D721Med (cell line): ENCODE measurements at places on chromosomes 2 and 18.

DNA sequence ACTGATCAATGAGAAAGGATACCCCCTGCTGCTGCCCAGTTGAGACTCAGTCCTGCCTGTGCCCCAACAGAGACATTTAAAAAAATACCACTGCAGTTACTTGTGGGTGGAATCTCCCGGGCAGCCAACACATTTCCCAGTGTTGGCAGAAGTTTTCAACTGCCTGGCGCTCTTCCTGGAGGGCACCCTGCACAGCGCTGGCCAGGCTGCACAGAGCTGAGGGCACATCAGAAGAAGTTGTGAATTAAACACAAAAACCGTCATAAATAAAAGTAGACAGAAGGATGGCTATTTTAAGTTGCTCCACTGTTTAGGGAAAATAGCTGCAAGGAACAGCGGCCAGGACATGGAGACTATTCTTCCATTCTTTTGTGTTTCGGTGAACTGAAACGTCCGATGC lies 110.2 kb upstream of the THOC1 start:
- DNase-seq: no peak

DNA sequence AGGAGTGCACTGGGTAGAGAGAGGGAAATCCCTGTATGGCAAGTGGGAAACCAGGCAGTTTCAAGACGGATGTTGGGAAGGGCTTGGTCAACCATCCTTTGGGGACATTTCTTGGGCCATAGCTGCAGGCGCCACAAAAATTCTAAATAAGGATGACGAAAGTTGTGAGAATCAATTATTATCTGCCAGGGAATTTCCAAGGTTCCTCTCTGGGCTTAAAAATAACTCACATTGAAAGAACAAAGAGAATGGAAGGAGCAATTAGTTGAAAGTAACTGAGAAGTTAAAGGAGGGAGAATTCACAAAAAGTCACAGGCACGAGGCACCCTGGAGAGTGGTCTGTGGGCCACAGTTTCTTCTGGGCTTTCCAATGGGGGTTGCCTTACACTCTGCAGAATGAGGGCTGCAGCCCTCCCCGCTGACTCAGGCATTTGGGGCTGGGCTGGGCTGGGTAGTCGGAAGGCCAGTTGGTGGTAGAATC lies 195.7 kb downstream of the SMAD7 start:
- no peak for DNase-seq

GRCh38 chr2:226434702-226435101 lies 364.9 kb downstream of the IRS1 start:
- DNase-seq: no peak

- no peak for DNase-seq
Observed at GRCh38 chr18:63784787-63785452, 9.7 kb downstream of the SERPINB7 start.

GRCh38 chr18:13877157-13877556 lies 38.2 kb downstream of the MC2R start:
- DNase-seq: no peak

- DNase-seq: no peak
Observed at GRCh38 chr2:221618007-221618406, 45.9 kb upstream of the EPHA4 start.

- no peak for DNase-seq
Observed at GRCh38 chr2:197597166-197597565, 78.2 kb downstream of the RFTN2 start.

DNA sequence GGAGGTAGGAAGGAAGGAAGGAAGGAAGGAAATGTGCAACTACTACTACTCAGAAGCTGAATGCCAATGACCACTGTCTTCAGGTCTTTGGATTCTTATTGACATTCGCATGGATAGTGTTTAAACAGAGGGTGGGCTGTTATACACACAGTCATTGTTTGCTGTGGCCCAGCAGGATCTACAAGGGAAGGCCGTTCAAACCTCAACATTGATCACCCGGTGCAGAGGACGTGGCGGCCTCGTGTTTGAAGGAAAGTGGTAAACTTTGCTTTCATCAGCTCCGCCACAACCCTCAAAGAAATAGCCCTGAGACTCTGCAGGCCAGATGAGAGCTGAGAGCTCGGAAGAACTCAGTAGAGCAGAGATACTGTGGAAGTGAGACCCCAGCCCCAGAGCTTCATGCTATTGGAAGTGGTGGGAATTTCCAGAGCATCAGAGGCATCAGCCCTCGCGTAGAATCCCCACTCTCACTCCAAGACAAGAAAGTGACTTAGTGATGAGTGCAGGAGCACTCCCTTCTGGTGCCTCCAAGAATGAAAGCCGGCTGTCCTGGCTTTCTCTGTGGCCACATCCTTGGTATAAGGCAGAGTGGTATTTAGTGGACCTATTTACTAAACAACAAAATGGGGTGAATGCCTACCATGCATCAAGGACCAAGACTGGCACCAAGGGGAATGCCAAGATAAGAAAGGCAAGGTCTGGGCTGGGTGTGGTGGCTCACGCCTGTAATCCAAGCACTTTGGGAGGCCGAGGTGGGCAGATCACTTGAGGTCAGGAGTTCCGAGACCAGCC lies 10.1 kb upstream of the ROCK2 start:
- no peak for DNase-seq

- DNase-seq: no peak
Observed at GRCh38 chr2:236081171-236081570, 87.0 kb downstream of the GBX2 start.

DNA sequence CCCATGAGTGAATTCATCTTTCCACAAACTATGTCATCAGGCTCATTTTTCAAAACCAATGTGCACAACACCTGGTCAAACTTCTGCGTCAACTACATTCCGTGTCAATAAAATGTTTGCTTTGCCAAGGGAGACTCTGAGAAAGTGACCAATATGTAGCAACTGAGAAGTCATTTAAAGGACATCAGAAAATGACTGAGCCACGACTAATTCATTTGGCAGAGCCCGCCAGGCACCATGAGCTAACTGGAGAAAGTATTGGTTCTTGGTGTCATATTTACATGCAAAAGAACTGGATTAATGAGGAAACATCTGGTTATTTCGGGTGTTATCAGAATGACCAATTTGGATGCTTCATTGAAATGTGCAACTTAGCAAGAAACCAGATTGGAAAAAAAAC lies 7.2 kb downstream of the RND3 start:
- DNase-seq: no peak

GRCh38 chr2:1544478-1545069 lies 131.3 kb downstream of the TPO start:
- DNase-seq: no peak

- no peak for DNase-seq
Observed at GRCh38 chr2:107742460-107743027, 84.1 kb upstream of the RGPD4 start.

DNA sequence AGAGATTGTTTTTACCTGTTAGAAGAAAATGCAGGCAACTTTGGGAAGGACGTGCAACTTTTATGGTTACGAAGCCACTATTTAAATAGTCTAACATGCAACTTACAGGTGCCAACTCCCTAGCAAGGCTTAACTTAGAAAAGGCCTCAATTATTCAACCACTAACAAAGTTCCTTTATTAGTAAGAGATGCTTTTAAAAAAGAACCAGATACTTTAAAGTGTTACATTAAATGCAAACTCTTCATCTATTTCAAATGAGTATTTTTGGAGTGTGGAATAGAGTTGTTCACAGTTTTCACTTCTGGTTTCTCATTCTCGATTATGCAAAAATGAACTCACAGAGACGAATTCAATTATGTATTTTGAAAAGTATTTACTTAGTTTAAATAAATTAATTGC lies 51.7 kb downstream of the PELI1 start:
- no peak for DNase-seq

DNA sequence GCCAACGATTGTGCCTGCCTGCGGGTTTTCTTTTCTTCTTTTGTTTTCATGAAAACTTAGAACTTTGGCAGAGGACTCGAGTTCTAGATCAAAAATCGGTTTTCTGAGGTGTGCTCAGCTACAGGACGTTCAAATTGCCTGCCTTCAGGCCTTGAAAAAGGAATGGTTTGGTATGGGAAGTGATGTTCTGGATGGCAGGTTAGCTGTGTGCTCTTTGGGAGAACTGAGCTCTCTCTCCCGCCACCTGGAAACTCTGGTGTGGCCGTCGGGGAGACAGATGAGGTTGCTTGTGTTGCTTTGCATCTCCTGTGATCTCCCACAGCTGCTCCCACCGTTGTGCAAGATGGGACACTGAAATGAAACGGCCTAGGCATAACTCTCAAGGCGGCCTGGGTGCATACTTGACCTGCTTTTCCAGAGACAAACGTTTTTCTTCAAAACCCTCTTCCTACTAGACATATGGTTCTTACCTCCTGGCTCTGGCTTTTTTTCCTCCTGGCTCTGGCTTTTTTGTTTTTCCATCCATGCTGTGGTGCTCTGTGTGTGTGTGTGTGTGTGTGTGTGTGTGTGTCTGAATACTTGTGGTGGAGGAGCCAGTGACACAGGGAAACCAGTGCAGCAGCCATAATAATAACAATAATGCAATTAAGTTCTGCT lies 2.0 kb downstream of the FMNL2 start:
- no peak for DNase-seq

GRCh38 chr18:3051718-3052410 lies 38.9 kb upstream of the LPIN2 start:
- DNase-seq: no peak

- DNase-seq: no peak
Observed at GRCh38 chr2:222736301-222736700, 64.8 kb downstream of the MOGAT1 start.

DNA sequence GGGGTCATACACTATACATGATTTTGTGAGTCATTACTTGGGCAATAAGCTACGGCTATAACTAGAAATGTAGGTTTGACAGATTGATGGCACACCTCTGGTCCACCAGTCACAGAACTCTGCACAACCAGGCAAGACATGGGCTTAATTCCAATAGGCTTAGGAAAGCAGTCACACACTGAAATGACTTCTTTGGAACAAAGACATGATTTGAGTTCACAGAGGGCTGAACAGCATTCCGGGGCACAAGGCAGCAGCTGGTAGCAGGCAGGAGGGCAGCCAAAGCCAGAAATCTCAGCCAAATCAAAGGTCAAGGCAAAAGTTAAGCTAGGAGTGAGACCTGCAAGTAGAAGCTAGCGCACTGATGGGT lies 27.4 kb downstream of the FABP1 start:
- DNase-seq: no peak

DNA sequence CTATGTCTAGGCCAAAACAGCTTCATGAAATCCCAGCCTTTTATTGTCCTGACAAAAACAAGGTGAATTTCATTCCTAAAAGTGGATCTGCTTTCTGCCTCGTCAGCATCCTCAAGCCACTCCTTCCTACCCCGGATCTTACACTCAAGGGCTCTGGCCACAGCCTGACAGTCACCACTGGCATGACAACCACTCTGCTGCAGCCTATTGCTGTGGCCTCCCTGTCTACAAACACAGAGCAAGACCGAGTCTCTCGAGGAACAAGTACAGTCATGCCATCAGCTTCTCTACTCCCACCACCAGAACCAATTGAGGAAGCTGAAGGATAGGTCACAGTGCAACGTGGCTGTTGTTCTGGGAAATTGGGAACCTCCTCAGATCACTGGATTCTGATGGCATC lies 106.1 kb downstream of the ICA1L start:
- DNase-seq: no peak

DNA sequence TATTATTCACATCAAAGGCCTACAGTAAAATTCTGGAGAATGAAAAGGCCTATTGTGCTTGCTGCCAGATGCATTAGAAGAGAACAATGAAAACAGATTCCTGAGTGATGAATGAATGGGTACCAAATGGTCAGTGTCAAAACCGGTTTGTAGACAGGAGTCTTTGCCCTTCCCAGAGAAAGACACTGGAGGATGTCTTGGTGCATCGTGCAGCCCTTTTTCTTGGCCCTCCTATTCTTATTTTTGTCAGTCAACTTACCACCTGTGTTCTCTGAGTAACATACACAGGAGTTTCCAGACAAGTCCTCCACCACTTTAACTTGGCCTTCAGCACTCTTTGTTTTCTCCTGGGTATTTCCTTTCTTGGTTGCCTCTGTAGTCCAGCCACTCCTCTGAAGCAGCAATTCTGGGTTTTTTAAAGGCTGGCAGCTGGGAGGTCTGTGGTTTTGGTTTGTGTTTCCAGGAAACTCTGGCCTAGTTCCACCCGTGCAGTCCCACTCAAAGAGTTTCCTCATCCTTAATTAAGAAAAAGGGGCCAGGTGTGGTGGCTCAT lies 29.4 kb downstream of the PSTPIP2 start:
- DNase-seq: no peak

DNA sequence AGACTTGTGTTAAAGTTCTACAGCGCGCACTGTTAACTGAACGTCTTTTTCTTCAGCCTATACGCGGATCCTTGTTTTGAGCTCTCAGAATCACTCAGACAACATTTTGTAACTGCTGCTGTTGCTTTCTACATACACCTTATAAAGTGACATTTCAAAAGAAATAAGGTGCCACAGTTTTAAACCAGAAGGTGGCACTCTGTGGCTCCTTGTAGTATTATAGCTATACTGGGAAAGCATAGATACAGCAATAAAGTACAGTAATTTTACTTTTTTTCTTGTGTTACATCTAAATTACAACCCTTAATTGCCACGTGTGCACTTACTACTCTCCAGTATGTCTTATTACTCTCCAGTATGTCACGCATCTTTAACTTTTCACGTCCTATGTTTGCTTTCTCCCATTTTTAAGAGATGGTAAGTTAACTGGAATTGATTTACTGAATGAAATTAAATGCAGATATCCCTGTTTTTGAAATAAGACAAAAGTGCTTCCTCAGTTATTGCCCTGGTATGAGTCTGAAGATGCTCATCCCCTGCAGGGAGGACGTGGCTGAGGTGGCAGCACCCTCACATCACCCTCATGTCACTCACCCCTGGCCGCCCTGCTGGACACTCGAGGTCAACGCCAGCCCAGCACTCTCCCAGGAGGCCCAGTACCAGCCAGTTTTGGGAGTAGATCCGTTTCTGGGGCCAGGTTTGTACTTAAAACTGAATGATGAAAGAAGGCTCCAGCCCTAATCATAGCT lies 37.8 kb downstream of the GORASP2 start:
- DNase-seq: no peak

DNA sequence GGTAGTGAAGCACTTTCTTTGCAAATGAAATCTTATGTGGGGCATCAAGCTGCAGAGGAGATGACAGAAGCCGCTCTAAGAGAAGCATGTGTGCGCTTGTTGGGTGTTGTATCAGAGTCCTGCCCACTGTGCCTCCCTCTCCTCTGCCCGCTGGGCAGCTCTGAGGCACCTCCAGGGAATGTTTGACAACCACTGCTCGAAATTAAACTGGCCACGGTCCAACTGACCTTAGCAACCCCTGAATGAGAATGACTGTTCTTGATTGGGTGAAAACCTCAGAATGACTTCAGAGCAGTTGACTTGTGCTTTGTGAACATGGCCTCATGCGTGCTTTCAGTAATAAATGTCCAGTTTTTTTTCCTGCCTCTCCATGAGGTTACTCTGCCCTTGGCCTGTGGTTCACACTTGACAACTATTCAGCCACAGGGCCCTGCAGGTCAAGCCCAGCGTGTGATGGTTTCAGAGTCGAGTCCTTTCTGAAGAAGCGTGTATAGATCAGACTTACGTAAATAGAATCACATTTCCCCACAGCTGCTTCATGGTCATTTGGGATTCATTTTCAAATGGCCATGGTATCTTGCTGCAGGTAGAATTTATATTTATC lies 94.9 kb downstream of the SLC4A3 start:
- no peak for DNase-seq

- DNase-seq: no peak
Observed at GRCh38 chr2:146801886-146802285, 1042.9 kb upstream of the ACVR2A start.
